Activated CD4-positive, CD25-positive, alpha-beta regulatory T cell (primary cell): ENCODE measurements at places on chromosomes 4 and X.

DNA sequence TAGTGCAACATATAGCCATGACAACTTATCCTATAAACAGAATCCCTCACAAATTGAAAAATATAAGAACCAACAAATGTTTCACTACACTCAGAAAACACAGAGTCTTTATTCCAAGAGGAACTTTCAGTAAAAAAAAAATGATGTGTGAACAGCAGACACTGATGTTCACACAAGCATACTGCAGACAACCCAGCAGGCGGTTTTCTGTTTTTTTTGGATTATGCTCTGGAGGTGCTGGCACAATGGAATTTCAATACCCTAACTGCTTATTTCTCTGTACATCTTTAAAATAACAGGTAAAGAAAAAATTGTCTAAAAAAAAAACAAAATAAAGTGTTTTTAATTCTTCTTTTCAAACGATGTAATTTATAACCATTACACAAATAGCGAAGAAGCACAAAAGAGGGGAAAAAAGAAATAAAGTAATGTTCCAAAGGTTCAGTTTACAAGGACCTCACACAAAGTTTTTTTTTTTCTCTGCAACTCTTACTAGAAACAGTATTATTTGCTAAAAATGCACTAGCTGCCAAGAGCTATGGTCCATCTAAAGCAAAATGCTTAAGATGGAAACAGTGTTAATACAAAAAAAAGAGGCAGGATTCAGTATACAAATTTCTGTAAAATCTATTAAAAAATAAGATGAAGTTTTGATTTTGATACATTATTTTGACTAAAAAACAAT lies 55.3 kb downstream of the ANAPC10 start:
- no peak for DNase-seq

DNA sequence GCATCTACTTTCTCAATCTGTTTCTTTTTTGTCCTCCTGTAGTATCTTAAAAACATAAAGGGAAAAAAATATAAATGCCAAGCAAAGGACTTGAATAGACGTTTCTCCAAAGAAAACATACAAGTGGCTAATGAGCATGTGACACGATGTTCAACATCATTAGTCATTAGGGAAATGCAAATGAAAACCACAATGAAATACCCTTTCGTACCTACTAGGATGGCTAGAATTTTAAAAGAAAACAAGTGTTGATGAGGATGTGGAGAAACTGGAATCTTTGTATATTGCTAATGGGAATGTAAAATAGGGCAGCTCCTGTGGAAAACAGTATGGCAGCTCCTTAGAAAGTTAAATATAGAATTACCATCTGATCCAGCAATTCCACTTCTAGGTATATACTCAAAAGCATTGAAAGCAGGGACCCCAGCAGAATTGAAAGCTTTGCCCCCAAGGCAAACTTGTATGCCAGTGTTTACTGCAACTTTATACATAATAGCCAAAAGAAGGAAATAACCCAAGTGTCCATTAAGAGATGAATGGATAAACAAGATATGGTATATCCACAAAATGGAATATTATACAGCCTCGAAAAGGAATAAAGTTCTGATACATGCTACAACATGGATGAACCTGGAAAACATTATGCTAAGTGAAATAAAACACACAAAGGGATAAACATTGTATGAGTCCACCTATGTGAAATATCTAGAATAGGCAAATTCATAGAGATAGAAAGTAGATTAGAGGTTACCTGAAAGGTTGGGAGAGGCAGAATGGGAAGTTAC lies 138.3 kb downstream of the SH3KBP1 start:
- DNase-seq, result no peak

- DNase-seq, result no peak
These were observed 242.4 kb upstream of the CNKSR2 start for GRCh38 chrX:21131786-21132185.

- no peak for DNase-seq
These were observed 127.6 kb upstream of the GATB start for GRCh38 chr4:151888367-151888866.

DNA sequence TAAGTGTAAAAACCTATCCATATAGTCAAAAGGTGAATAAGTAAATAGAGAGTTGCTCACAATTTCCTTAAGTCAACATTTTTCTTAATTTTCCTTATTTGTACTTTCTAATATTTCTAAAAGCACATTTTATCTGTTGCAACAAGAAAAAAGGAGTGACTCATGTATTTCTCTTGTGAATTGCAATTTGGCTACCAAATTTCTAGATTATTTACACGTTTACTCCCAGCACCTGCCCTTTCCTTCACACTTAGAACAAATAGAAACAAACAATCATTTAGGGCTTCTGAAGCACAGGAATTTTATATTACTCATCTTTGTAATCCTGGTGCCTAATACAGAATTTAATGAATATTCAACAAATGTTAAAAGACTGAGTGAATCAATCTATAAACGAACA lies 22.2 kb downstream of the BTC start:
- DNase-seq, result no peak

DNA sequence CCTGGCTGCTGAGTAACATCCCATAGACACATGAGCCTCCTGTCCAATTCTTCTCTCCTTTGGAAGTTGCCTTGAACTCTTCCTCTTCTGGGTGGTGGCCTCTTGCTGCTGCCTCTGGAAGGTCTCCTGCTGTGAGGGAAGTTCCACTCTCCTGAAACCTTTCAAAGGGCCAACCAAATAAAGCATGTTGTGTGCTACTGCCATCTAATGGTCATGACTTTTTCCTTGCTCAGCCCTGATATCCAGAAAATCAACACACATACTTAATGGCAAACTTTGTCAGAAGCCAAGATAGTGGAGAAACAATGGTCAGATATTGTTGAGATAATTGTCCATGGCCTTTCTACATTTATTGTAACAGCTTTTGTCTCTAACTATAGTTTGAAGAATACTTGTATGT lies 19.1 kb upstream of the ZXDA start:
- DNase-seq, result no peak

GRCh38 chr4:144954230-144954629 lies 143.8 kb downstream of the ANAPC10 start:
- no peak for DNase-seq

DNA sequence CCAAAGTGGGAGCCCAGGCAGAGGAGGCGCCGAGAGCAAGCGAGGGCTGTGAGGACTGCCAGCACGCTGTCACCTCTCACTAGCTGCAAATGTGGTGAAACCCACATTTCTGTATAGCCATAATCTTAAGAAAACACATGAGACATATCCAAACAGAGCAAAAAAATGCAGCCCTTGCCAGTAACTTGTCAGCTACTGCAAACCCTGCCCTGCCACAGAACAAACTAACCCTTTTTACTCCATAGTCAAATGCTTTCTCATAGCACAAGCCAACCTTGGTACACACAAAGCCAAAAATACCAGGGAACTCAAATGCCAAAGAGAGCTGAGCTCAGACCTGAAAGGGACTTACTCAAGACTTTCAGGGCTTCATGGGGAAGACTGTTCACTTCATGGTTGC lies 14.9 kb upstream of the NXF3 start:
- no peak for DNase-seq

GRCh38 chr4:79893456-79893855 lies 179.6 kb downstream of the ANTXR2 start:
- DNase-seq, result no peak

GRCh38 chrX:126718440-126718839 lies 101.1 kb upstream of the PRR32 start:
- DNase-seq, result no peak

GRCh38 chr4:30605616-30606190 lies 114.5 kb upstream of the PCDH7 start:
- no peak for DNase-seq

- no peak for DNase-seq
These were observed 400.6 kb downstream of the IL15 start for GRCh38 chr4:142036795-142037583.

DNA sequence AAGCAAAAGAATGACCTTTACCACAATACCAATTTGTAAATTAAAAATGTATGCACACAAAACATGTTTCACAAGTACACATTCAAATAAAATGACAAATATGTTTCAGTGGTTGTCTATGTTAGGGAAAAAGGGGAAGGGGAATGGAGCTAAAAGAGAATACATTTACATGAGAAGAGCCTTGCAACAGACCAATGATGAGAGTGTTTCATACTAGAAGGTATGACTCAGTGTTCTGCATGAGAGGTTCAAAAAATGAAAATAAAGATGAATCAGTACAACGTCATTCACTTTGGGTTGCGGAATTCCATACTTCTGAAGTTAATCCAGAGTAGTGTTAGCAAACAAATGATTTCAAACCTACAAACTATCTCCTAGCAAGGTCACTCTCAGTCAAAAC lies 51.7 kb downstream of the RPGR start:
- DNase-seq, result no peak

- DNase-seq, result no peak
These were observed 964 bp downstream of the VEGFC start for GRCh38 chr4:176791591-176792325.

GRCh38 chr4:76197971-76198410 lies 15.6 kb downstream of the SCARB2 start:
- no peak for DNase-seq
